ENCODE measurements at places on chromosomes 12 and 14. TPM values are rescaled to one million over a fixed set of nuclear protein-coding genes. Genes with fewer than 3 reads are reported as not detected.

Gene TC2N
- 83.1 TPM for total RNA-seq

Gene CLEC4D
- total RNA-seq = 1.7 TPM

Gene PIP4K2C
- 52.0 TPM for total RNA-seq

Gene DTX1
- total RNA-seq = 4.2 TPM

Gene ACVRL1
- not detected for total RNA-seq

Gene CPM
- total RNA-seq = 0.68 TPM

Gene HVCN1
- 18.4 TPM for total RNA-seq

Gene NUAK1
- total RNA-seq = 1.4 TPM

Gene CRACR2A
- total RNA-seq = 59.8 TPM

Gene ANKS1B
- total RNA-seq = not detected

Gene GZMB
- total RNA-seq = 1,384 TPM

Gene KRT74
- 1.2 TPM for total RNA-seq

Gene KRT82
- not detected for total RNA-seq

Gene AMIGO2
- total RNA-seq = 8.0 TPM

Gene TCL1A
- total RNA-seq = 1.7 TPM

Gene ARHGEF40
- total RNA-seq = 6.9 TPM

Gene LHX5
- total RNA-seq = not detected

Gene NEUROD4
- total RNA-seq = not detected

Gene BCL2L2
- 25.3 TPM for total RNA-seq

Gene ERBB3
- total RNA-seq = 0.26 TPM

Gene LUM
- not detected for total RNA-seq

Gene PLEKHG7
- 0.16 TPM for total RNA-seq

Gene RPL36AL
- total RNA-seq = 150 TPM
